Cardiac ventricle fibroblast (primary cell): ENCODE measurements at places on chromosomes 4 and X. TPM values are rescaled to one million over a fixed set of nuclear protein-coding genes. Genes with fewer than 3 reads are reported as not detected.

LEF1 gene
- total RNA-seq, result 0.19 and 0.39 TPM in 2 replicates

FAM47E gene
- 0.44 and 0.78 TPM in 2 replicates for total RNA-seq

UGT2B15 gene
- not detected in 2 replicates for total RNA-seq

SERTM2 gene
- total RNA-seq, result not detected in 2 replicates

JAKMIP1 gene
- total RNA-seq, result not detected in 2 replicates

SCD5 gene
- total RNA-seq, result 26.8 and 32.6 TPM in 2 replicates

ALB gene
- total RNA-seq, result not detected in 2 replicates

FATE1 gene
- 0.75 and 1.7 TPM in 2 replicates for total RNA-seq

CSAG3 gene
- total RNA-seq, result not detected in 2 replicates

FAM184B gene
- total RNA-seq, result not detected in 2 replicates

GNRHR gene
- total RNA-seq, result not detected in 2 replicates

CAPN6 gene
- 0.05 TPM in 1 of 2 replicates, not detected in the other for total RNA-seq

OFD1 gene
- 4.6 and 4.9 TPM in 2 replicates for total RNA-seq

TMSB15B gene
- 1.1 and 1.2 TPM in 2 replicates for total RNA-seq

PDCL2 gene
- total RNA-seq, result not detected in 2 replicates

SCML1 gene
- 5.9 and 7.4 TPM in 2 replicates for total RNA-seq

YIPF7 gene
- not detected in 2 replicates for total RNA-seq

APOOL gene
- total RNA-seq, result 6.4 and 8.4 TPM in 2 replicates

P2RY10 gene
- not detected in 2 replicates for total RNA-seq

RPL34 gene
- 1,617 and 2,076 TPM in 2 replicates for total RNA-seq

EGF gene
- total RNA-seq, result not detected in 2 replicates

ZNF141 gene
- total RNA-seq, result 4.8 TPM in 2 replicates

LRAT gene
- total RNA-seq, result not detected in 2 replicates

FDCSP gene
- not detected in 2 replicates for total RNA-seq

TBX22 gene
- 0.05 and 0.31 TPM in 2 replicates for total RNA-seq

TLR10 gene
- total RNA-seq, result not detected in 2 replicates

ZMAT1 gene
- 0.12 TPM in 1 of 2 replicates, not detected in the other for total RNA-seq

DCAF12L2 gene
- not detected in 2 replicates for total RNA-seq

DIPK2B gene
- total RNA-seq, result 2.6 and 2.9 TPM in 2 replicates

MAGEA4 gene
- not detected in 2 replicates for total RNA-seq

HTN1 gene
- total RNA-seq, result not detected in 2 replicates

TMSB15C gene
- total RNA-seq, result 0.73 and 2.2 TPM in 2 replicates

IL13RA2 gene
- 9.9 and 16.6 TPM in 2 replicates for total RNA-seq
